ENCODE measurements at places on chromosomes 2 and 18.

DNA sequence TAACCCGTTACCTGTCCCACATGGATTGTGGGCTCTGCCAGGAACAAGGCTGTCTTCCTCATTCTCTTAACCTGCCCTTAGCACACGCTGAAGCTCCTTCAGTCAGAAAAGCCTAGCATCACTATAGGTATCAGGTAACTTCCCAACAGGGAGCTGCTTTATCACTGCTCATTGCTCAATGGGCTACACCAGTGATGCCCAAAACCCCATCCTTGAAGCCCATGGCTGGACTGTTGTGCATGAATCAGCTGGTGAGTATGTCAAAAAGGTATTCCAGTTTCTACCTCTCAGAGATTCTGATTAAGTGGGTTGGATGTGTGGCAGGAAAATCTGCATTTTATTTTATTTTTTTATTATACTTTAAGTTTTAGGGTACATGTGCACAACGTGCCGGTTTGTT, 362.2 kb downstream of the LRATD1 start:
- no peak for DNase-seq

- no peak for DNase-seq
Measured at GRCh38 chr2:28030600-28030999, 140.1 kb downstream of the BABAM2 start.

GRCh38 chr2:28721601-28722191, 29.9 kb upstream of the PPP1CB start:
- DNase-seq, result no peak

- DNase-seq, result no peak
Measured at GRCh38 chr18:36141576-36141975, 11.9 kb downstream of the ELP2 start.

All from T-helper 2 cell treated with Interferon-gamma antibody and Interleukin-4, amounts not matched to agents 5 μg/mL and 100 μg/mL, for 36 hours (primary cell).